ENCODE measurements at places on chromosomes 4 and X.
A peak's percentile ranks its signal among the peaks of the same experiment; 100 is the strongest.

DNA sequence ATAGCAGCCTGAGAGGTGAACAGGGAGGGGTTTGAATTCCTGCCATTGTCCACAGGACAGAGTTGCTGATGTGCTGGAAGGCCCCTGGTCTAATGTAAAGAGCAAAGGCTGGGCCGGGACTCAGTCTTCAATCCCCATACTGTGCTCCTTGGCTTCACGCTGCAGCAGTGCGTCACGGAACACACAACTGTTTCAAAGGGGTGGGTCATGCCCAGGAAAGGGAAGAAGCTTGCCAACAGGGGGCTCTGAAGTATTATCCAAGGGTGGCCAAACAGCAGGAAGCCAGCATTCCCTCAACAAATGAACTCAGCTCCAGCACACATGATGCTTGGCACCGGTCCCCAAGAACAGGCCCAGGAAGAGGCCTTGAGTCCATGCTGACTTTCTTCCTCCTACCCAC, 122.5 kb downstream of the NFKB1 start:
- no peak for DNase-seq

GRCh38 chr4:182770259-182770995, 146.8 kb downstream of the DCTD start:
- DNase-seq: no peak

DNA sequence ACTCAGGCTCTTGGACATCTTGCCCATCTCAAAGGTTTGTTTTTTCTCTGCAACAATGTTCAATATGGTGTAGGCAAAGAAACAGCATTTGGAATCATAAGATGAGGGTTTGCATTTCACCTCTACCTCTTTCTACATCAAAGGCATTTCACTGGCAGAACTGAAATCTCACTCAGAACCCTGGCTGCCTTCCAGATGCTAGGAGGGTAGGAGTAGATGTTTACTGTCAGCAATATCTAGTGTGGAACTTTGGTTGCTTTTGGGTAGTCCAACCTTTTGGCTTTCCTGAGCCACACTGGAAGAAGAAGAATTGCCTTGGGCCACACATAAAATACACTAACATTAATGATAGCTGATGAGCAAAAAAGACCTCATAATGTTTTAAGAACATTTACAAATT, 297.0 kb upstream of the KLF3 start:
- DNase-seq: no peak

- DNase-seq: no peak
Observed at GRCh38 chr4:37936889-37937498, 23.2 kb upstream of the PTTG2 start.

- no peak for DNase-seq
Observed at GRCh38 chr4:52250154-52250553, 199.1 kb downstream of the SPATA18 start.

DNA sequence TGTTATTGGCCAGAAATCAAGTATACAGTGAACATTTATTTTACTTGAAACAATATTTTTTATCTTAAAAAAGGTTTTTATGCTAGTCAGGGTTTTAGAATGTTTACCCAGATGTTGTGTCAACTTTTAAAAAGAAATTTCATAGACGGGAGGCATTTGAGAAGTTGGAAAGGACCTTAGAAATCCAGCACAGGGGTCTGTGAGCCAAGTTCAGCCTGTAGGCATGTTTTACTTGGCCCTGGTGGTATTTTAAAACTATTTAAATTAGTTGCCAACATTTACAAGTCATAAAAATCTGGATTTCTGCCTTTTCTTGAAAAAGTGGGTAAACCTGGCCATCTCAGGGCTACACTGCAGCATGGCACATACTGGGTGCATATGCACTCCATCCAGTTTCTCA, 25.5 kb upstream of the FHL1 start:
- no peak for DNase-seq

GRCh38 chr4:796206-796605, 29.7 kb downstream of the CPLX1 start:
- DNase-seq: no peak

DNA sequence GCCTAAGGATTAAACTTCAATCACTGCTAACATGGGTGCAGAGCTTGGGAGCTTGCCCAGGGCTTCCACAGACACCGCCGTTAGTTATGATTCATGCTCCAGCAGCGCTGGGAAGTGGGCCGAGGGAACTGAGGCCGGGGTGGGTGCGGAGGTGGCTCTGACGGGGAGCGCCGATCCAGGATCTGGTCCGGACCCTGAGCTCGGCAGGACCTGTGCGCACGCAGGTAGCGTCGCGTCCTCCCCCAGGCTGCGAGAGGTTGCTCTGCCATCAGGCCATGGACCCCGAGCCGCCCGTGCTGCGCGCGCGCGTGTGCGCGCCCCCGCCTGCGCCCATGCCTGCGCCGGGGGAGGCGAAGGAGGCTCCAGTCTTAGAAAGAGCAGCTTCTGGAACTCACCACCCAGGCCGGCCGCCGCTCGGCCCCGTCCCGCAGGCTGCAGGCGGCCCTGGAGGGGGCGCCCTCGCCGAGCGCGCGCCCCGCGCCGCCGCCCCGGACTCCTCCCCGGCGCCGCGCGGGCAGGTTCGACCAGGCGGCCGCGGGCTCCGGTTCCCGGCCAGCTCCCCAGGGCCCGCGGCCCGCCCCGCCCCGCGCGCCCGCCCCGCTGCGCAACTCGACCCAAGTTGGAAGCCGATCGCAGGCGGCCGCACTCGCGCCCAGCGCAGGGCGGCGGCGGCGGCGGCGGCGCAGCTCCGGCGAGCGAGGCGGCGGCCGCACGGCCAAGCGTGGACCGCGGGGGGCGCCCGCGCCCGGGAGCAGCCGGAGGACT, 732 bp upstream of the ADRA2C start:
- no peak for DNase-seq

GRCh38 chr4:153468587-153468986, 2.4 kb downstream of the TMEM131L start:
- no peak for DNase-seq

DNA sequence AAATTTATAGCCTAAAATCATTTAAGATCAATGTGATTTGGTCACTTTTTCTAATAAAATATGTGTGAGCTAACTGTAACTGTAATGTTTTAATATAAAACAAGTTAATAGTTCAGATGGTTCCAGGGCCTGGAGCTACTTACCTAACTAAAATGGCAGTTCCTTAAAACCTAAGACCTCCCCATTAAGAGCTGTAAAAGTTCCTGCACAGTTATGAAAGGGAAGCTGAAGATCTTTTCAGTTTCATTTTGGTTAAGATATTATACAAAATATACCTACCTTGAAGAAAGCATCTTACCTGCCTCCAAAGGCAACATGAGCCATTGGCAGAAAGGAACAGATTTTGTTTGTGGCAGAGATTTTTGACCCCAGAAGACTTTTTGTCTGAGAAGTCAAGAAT, 30.1 kb downstream of the HPF1 start:
- DNase-seq: no peak

DNA sequence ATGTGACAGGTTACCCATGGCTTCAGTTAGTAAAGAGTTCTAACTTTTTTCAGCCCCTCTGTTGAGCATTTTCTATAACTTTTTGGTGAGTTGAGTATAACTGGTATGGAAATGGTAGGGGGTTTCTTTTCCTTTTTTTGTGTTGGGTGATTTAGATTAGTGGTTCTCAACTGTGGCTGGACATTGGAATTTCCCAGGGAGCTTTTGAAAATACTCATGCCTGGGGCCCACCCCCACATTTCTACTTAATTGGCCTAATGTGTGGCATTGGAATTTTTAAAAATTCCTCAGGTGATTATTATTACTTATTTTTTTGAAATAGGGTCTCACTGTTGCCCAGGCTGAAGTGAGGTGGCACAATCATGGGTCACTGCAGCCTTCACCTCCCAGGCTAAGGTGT, 21.9 kb downstream of the SMS start:
- no peak for DNase-seq

DNA sequence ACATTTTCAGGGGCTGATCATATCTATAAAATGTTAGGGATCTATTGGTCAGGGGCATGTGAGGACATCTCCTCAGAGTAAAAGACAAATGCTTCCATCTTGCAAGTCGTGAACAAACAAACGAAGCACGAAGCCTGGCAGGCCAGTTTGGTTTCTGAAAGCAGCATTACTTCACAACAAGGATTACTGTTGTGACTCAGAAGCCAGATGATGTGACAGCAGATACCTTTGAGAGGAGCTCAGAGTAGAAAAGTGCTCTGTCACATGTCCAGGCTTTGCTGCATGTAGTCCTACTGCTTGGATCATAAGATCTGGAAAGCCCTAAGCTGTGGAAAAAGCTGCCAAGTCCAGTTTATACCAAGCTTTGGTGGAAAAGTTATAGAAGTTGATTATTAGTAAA, 1827.2 kb downstream of the ARAP2 start:
- DNase-seq: no peak

GRCh38 chr4:112348488-112349158, 51.5 kb downstream of the ALPK1 start:
- DNase-seq: no peak

- no peak for DNase-seq
Observed at GRCh38 chr4:174575436-174575835, 53.1 kb upstream of the HPGD start.

- DNase-seq: no peak
Observed at GRCh38 chrX:136417806-136418205, 69.9 kb upstream of the BRS3 start.

DNA sequence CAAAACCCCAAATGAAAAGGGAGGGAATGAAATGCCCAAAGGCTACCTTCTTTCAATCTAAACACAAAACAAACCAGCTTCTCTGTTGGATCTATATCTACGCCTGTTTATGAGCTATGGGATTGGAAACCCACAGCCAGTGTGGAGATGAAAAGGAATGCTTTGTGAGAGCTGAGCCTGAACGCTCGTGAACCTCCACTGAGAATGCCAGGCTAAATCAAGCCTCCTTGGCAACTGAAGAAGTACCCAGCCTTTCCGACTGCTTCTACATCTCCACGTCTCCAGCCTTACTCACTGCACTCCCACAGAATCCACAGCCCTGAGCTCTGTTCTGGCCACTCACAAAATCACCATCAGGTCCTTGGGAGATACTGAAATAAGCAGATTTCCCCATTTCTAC, 31.8 kb downstream of the PROM1 start:
- no peak for DNase-seq

DNA sequence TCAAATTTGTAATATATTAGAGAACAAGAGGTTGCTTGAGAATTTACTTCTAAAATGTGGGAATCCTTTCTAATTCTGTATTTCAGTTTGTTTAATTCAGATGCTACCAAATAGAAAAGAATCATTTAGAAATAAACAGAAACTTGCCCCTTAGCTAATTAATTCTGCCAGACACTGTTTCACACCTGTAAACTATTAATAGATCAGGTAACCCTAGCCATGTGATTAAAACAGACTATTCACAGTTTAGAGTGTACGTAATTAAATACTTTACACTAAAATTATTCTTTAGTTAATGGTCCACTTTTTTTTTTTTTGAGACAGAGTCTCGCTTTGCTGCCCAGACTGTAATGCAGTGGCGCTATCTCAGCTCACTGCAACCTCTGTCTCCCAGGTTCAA, 124.0 kb downstream of the PTPN13 start:
- no peak for DNase-seq

DNA sequence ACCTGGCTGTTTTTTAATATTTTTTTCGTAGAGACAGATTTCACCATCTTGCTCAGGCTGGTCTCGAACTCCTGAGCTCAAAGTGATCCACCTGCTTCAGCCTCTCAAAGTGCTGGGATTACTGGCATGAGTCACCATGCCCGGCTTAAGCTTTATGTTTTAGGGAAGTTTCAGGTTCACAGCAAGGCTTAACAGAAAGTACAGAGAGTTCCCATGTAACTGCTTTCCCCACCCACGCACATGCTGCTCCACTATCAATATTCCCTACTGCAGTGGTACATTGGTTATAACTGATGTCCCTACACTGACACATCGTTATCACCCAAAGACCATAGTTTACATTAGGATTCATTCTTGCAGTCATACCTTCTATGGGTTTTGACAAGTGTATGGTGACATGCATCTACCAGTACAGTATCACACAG, 62.7 kb downstream of the PRPS1 start:
- no peak for DNase-seq

DNA sequence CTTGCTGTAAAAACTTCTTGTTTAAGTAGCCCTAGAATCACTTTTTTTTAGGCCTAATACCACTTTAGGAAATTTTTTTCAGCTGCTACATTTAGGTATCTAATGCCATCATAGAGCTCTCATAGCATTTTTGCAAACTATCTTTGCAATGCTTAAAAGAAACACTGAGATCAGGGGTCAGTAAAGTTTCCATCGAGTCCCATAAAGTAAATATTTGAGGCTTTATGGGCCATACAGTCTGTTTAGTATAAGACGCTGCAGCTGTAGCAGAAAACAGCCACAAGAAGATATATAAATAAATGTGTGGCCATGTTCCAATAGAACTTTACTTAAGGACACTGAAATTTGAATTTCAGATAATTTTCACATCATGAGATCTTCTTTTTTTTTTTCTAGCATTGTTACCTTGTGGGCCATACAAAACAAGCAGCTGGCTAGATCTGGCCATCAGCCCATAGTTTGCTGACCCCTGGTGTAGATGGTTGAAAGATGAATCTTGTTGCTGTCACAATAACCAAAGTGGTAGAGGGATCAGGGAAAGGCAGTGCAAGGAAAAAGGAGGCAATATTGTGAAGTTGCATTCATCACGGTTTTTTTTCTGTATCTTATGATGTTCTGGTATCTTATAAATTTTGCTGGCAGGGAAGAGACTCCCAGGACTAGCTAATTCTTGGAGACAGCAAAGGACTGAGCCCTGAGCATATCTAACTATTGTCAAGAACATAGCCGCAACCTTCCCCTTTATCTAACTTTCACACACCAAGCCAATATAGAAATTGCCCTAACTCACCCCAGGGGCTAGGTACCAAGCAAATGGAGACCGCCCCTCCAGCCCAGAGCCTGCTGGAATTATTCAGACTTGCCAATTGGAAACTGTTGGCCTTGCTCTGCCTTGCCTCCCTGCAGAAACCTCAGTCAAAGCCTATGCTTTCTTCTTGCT, 46.6 kb downstream of the RASGEF1B start:
- DNase-seq: no peak

- DNase-seq: peak; percentile 10
Observed at GRCh38 chrX:16436348-16437188, 213.4 kb upstream of the S100G start.

GRCh38 chr4:167216783-167217182, 17.5 kb downstream of the SPOCK3 start:
- no peak for DNase-seq

DNA sequence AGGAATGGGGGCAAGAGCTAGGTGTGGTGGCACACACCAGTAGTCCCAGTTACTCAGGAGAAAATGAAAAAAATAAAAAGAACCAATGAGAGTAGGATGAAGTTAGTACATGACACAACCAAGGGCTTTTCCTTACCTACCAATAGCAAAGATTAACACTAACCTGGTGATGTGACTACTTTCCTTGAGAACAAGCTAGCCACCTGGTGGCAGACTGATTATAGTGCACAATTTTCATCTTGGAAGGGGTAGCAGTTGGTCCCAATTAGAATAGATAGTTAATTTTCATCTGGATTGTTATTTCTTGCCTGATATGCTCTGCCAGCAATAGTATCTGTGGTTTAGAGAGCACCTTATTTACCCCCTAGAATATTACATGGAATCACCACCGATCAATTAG, 1216.8 kb upstream of the PABPC4L start:
- DNase-seq: no peak
